ENCODE measurements at places on chromosomes 5 and 9. TPM values are rescaled to one million over a fixed set of nuclear protein-coding genes. Genes with fewer than 3 reads are reported as not detected.

The JAKMIP2 gene
- 1.3 TPM for total RNA-seq

- no peak for DNase-seq
Observed at GRCh38 chr5:104171958-104172690, 609.5 kb upstream of the NUDT12 start.

DNA sequence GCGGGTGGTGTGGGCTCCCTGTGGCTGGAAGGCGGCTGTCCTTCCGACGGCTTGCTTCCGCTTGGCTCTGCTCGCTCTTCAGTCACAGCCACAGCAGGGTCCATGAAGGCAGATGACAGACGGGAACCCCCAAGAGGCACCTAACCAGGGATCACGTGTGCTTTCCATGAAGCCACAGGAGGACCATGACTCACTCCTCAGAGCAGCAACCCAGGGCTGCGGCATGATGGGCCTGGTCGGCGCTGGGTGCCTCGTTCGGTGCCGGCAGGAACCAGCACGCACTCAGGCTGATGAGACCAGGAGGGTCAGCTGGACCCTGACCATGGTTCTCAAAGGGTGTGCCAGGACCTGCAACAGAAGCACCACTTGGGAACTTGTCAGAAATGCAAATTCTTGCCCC is 32.8 kb upstream of the MED10 start:
- no peak for DNase-seq

The ANKRD34B gene
- total RNA-seq = not detected

The IGFBPL1 gene
- not detected for total RNA-seq

GRCh38 chr9:34563262-34563661 is 26.3 kb downstream of the CNTFR start:
- no peak for DNase-seq

DNA sequence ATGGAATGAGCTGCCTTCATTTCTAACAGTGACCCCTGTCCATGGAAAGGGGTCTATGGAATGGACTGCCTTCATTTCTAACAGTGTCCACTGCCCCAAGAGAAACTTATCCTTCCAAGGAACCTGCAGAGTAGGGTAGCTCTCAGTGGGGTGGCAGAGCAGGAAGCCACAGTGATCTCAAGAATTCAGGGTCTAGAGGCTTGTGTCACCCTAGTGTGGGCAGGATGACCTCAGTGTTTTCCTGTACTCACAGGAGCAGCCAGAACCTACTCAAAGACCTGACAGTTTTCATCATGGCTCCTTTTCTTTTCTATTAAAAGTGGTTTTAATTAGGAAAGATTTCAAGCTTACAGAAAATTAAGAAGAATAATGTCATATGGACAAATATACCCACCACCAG is 27.5 kb downstream of the SEC61B start:
- no peak for DNase-seq

- no peak for DNase-seq
Observed at GRCh38 chr5:12704955-12705354, 800.7 kb upstream of the CTNND2 start.

GRCh38 chr5:89908876-89909275 is 500.7 kb downstream of the CETN3 start:
- DNase-seq = no peak

The EGFL7 gene
- total RNA-seq = 109 TPM

DNA sequence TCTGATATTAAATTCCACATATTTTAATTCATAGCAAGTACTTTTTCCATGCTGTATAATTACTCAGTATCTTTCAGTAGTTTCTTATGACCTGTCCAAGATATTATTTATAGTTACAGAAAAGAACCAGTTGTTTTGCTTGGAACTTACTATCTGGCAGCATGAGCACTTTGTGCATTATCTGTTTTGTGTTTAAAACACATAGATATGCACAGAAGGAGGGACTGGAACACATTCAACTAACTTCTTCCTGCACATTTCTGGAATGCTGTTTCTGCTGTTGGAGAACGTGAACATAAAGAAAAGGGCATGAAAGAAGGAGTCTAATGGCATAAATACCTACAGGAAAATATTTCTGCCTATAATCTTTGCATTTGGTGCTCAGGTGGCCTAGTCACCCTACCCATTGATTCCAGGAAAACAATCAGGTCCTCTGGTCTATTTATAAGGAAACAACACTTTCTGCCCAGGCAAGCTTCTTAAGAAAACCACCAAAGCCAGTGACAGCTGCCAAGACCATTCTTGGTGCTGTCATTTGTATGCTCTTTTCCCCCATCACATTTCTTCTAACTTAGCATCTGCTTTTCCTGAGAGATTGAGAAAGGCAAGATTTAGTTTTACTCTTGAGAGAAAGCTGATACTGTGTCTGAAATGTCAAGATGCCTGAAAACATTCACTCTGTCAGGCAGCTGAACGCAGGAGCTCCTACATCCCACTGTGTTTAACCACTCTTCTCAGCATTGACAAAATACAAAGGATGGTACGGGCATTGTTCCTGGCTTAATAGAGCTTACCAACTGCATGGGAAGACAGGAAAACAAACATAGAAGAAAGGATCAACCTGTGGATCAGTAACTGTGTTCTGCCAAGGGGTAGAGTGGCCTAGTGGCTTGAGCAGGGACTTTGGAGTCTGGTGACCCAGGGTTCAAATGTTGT is 40.3 kb downstream of the RAB3C start:
- no peak for DNase-seq

DNA sequence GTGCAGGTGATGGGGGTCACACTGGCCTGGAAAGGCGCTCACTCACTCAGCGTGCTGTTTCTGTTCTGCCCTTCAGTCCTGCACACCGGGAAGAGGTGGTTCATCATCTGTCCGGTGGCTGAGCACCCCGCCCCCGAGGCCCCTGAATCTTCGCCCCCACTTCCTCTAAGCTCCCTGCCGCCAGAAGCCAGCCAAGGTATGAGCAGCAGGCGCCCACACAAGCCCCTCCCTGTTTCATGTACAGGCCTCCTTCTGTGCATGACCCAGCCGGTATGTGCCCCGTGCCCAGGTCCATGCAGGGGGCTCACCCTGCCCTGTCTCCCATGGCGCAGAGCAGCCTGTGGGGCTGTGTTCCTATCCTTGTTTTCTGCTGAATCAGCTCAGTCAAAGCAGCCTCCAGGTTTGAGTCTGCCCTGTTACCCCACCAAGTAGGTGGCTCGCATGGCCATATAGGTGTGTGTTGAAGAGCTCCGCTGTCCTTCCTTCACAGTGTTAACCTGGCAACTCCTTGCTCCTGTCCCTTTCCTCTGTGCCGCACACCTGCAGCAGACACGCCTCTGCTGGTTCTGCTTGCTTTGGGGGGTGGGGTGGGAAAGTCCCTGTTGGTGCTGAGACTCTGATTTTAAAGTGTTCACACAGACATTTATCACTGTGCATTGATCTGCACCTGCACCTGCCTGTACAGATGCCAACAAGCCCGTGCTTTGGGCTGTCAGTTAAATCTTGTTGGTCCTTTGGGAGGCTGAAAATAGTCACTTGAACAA is 84.8 kb downstream of the WNK2 start:
- peak; percentile 67 for DNase-seq

DNA sequence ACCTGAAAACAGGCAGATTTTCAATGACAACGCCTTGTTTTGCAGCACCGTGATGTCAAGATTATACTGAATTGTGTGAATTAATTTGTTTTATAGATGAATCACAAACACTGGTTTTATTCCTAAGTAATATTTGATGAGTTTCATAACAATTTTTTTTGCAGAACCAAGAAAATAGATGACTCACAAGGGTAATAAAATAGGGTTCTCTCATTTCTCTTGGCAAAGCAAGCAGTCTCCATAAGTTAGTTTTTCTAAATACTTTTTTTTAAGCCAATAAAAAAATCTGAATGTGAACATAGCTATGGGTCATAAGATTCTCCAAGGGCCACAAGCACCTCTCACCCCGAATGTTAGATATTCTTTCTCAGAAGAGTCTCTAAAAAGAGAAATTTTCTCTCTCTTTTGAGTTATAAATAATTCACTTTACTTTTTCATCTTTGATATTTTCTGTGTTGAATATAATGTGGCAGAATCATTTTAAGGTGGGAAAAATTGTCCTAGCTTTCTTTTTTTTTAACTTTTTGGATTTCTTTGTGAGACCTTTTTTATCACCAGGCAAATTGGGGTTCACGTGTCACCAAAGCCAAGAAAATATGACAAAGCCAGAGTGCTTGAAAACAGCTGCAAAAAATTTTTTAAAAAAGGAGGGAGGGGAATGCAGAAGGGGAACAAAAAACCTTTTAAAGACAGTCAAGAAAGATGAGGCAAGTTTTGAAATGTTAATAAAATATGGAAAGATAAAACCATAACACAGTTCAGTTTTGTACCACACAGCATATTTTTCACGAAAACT is 174.6 kb upstream of the DAPK1 start:
- DNase-seq = no peak

GRCh38 chr5:116750631-116751580 is 176.3 kb upstream of the SEMA6A start:
- no peak for DNase-seq

- DNase-seq = no peak
Observed at GRCh38 chr5:35887321-35888100, 30.8 kb downstream of the IL7R start.

The NINJ1 gene
- total RNA-seq = 32.1 TPM

The NR2F1 gene
- 64.4 TPM for total RNA-seq

The ARHGEF39 gene
- total RNA-seq = 1.0 TPM

- DNase-seq = no peak
Observed at GRCh38 chr5:32308946-32309345, 3.8 kb downstream of the MTMR12 start.

GRCh38 chr9:136847088-136847825 is 2.0 kb upstream of the PHPT1 start:
- no peak for DNase-seq

GRCh38 chr5:133779828-133780475 is 167.6 kb upstream of the FSTL4 start:
- no peak for DNase-seq

The FCHO2 gene
- total RNA-seq = 51.5 TPM

GRCh38 chr5:110851357-110851756 is 112.5 kb downstream of the SLC25A46 start:
- no peak for DNase-seq

GRCh38 chr5:140223567-140223966 is 48.6 kb downstream of the CYSTM1 start:
- no peak for DNase-seq

DNA sequence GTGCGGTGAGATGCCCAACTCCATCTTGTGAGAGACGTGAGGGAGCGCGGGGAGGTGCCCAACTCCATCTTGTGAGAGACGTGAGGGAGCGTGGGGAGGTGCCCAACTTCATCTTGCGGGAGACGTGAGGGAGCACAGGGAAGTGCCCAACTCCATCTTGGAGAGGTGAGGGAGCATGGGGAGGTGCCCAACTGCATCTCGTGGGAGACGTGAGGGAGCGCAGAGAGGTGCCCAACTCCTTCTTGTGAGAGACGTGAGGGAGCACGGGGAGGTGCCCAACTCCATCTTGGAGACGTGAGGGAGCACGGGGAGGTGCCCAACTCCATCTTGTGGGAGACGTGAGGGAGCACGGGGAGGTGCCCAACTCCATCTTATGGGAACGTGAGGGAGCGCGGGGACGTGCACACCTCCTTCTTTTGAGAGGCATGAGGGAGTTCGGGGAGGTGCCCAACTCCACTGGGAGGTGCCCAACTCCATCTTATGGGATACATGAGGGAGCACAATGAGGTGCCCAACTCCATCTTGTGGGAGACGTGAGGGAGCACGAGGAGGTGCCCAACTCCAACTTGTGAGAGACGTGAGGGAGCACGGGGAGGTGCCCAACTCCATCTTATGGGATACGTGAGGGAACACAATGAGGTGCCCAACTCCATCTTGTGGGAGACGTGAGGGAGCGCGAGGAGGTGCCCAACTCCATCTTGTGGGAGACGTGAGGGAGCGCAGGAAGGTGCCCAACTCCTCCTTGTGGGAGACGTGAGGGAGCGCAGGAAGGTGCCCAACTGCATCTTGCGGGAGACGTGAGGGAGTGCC is 235.4 kb downstream of the CACNA1B start:
- DNase-seq = no peak

DNA sequence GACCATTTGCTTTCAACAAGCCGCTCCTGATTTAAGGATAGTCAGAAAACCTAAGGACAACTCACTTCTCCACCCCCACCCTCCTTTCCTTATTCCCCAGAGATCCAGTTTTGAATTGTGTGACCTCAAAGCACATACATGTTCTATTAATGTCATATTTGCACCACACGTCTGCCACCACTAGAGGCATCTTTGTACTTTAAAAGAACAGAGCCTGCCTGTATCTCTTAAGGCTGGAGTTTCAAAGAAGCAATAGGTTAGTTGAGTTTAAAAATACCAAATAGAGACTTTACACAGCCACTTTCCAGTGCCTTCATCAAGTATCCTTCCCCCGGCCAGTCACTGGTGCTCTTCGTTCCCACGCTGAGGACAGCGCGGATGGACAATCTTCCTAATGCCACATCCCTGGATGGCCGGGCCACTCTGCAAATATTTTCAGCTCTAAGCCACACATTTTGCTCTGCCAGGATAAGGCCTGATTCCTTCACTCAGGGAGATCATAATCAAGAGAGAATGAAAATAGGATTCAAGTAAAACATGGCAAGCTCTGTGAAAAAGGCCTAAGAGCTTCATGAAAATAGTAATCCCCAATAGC is 146.3 kb downstream of the SNCAIP start:
- DNase-seq = no peak

GRCh38 chr5:150358261-150359095 is 981 bp downstream of the TCOF1 start:
- DNase-seq = no peak

DNA sequence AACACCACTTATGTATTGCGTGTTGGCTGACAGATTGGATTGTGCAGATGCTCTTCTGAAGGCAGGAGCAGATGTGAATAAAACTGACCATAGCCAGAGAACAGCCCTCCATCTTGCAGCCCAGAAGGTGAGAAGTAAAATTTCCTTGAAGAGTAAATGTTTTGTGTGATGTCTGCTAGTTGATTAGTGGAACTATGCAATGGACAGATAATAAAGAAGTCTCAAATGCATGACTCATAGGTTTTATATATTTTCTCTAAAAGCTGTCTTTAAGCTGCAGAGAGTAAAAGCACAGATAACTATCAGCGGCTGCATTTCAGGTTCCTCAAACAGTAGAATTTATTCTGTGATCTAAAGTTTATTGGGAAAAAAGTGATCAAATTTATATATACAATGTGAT is 27.4 kb downstream of the INVS start:
- no peak for DNase-seq

The OBP2B gene
- not detected for total RNA-seq

The GGTA1 gene
- 2.0 TPM for total RNA-seq

DNA sequence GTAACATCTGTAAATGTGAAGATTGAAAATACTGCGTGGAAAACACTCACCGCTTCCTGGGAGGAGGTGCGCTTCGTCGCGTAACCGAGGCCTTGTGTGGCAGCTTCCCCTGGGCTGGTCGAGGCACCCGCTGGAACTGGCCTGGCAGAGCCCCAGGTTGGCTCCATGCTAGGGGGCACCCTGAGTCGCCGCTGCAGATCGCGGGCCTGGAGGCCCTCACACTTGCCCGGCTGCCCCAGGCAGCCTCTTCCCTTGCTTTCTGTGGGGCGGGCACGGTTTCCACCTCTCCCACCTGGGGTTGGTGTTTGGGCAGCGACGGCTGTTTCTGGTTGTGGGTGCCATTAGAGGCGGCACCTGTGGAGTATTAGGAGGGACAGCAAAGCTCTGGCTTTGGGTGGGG is 852 bp downstream of the ZNF354C start:
- DNase-seq = no peak

The AGTPBP1 gene
- total RNA-seq = 18.1 TPM

The FBLL1 gene
- 0.83 TPM for total RNA-seq

- no peak for DNase-seq
Observed at GRCh38 chr9:111516061-111516465, 8.9 kb upstream of the ZNF483 start.

- DNase-seq = no peak
Observed at GRCh38 chr9:135087899-135088347, 455 bp downstream of the OLFM1 start.

Data from ureter (tissue), 1 donor.